Posterior vena cava (tissue), 2 donors: ENCODE measurements at places on chromosomes 2 and 18. TPM values are rescaled to one million over a fixed set of nuclear protein-coding genes. Genes with fewer than 3 reads are reported as not detected.
A peak's percentile ranks its signal among the peaks of the same experiment; 100 is the strongest.

DNA sequence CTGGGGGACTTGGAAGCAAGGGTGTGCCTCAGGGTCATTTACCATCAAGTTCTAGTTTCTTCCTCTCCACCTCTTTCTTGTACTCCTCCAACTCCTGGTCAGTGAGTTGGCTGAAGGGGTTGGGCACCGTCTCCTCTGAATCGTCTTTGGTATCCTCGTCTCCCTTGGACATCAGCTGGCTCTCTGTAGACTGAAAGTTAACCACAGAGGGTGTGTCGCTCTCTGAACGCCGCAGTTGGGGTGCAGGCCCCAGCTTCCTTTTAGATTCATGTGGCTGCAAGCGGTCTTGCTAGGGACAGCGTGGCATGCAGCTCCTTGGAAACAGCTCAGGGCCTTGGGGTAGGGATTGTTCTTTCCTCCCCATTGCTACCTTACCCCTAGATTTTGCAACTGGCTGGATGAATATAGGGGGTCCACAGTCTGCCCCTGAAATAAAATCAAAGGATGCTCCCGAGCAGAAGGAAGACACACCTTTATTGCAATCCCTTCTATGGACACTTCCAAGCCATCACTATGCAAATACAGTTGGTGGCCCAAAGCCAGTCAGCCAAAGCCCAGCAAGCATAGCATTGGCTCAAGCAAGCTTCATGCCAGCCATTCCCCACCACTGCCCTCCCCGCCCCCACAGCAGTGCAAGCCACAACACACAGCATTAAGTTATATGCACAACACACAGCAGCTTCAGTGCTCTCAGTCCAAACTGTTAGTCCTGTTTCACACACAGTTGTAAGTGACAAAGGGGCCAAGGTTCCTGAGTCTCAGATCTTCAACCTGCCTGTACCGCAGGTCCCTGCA, 93.2 kb downstream of the ADD2 start:
- DNase-seq = peak; percentile 45

GRCh38 chr2:240405684-240406313, 29.7 kb upstream of the GPC1 start:
- DNase-seq = peak; percentile 47

DNA sequence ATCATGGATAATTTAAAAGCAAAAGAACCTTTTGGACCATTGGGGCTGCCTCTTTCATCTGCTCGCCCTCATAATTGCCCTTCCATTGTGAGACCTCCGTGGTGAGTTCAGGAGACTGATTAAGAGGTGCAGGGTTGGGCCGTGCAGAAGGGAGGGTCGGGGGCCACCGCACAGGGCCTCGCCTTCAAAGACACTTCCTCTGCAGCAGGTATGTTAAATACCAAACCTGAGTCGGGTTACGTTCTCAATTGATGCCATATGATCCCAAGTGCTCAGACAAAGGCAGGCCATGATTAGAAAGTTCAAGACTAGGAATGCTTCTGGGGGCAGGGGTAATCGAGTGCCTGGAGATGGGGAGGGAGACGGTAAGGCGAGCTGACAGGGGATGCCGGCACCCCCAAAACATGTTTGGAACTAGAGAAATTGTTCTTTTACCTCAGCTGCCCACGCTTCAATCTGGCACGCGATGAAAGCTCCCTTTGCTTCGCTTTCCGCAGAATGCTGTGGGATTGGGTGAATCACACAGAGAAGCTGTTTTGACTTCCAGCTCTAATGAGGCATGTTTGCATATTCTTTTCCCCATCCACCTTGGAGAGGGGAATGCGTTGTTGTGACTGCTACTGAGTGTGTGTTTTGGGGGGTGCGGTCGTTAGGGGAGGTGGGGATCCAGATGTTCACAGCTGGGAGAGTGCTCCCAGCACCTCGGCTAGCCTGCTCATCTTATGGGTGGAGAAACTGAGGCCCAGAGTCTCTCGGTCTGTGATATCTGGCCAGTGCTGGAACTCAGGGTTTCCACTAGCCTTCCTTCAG, 309.1 kb downstream of the MYCN start:
- DNase-seq = no peak

- no peak for DNase-seq
Observed at GRCh38 chr2:88190808-88191721, 20.9 kb downstream of the THNSL2 start.

Gene LIMS2
- total RNA-seq = 235 TPM

GRCh38 chr2:236636714-236637470, 67.3 kb downstream of the ACKR3 start:
- peak; percentile 61 for DNase-seq
